ENCODE measurements at places on chromosomes 2 and 18.

- no peak for DNase-seq
Measured at GRCh38 chr2:88068044-88068443, 419 bp downstream of the SMYD1 start.

- no peak for DNase-seq
Measured at GRCh38 chr2:134337631-134338030, 83.8 kb downstream of the MGAT5 start.

DNA sequence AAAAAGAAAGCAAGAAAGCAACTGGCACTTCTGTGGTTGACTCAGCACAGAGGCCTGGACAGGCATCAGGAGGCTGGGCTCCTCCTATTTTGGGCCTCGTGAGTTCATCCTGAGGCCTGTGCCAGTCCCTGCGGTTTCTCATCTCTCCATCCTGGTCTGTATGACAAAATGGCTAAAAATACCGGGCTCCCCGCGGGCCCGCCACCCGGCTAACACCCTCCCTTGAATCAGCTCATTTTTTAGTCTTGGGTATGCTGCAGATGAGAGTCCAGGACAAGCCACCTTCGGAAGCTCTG, 62.3 kb upstream of the YWHAQ start:
- no peak for DNase-seq

DNA sequence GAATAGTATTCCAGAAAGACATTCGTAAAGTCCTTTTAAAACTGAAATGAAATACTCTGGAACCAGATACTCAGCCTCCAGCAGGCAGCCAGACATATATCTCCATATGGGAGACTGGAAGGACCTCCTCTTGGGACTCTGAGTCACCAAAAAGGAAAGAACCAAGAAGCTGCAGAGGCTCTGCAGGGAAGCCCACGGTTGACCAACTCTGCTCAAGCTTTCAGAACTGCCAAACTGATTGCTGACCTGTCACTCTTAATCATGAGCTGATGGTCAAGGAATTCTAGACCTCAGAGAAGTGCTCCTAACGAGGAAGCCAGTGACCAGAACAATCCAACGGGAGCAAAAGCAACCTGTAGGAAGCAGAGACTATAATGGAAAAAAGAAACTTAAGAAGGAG, 434.7 kb downstream of the EIPR1 start:
- DNase-seq: no peak

- no peak for DNase-seq
Measured at GRCh38 chr18:65282096-65282495, 468.7 kb upstream of the CDH7 start.

DNA sequence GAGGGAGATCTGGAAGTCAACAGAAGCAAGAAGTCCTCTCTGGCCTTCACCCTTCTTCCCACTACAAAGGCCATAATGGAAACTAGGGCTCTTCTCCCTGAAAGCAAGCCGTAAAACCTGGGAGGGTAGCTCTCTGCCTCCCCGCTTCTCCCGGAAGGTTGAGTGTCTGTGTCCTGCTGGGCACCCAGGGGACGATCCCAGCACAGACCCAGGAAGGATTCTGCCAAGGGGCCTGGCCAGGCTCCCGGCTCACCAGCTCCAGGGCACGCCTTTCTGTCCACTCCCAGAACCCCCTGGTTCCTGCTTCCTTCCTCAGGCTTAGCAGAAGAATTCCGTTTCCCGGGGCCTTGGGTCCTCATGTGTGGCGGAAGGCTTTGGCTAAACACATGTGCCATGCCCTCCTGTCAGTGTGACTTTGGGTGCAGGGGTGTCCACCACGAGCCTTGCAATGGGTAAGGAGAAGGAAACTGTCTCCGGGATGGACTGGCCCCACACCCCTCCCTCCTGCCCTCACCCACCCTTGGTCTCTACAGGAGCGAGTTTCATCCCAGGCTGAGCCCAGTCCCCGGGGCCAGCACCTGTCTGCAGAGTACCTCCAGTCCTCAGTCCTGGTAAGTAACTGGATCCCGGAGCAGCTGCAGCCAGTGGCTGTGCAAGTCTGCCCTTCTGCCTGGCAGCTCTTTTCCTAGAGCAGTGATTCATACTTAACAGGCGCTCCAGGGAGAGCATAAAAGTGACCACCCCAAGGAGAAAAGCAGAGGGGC, 135.8 kb downstream of the TPO start:
- no peak for DNase-seq

DNA sequence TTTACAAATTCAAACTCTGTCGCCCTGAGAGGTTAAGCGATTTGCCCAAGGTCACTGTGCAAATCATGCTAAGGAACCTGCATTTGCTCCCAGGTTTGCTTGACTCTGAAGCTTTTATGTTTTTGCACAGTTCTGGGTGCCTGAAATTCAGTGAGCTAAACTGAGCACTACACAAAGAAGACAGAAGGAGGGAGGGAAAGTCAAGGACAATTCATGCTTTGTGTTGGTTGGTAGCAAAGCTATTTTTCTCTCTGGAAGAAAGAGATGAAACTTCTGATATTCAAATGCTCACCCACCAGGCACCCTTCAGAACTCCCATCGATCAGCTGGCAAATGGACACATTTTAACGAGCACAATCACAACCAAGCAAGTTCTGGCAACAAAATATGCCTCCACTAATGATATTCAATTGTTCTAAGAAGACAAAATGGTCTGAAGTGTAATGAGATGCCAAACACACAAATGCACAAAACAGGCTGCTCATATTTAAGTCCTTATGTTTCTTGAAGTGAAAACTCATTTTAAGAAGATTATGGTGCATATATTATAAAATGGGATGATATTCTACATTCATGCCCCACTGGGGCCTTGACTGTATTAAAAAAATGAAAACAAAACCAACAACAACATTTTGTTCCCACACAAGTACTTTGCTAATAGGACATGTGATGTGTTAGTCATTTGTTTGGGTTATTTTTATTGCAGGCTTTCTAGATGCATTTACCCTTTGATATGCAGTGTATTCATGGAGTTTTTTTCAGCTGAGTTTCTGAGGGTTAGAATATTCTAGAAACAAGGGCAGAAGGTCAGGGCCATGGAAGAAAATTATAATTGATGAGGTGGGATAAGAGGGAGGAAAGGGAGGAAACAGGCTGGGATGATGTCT, 445.6 kb upstream of the CELF4 start:
- DNase-seq: no peak

- DNase-seq: no peak
Measured at GRCh38 chr18:9779630-9780029, 71.5 kb downstream of the RAB31 start.

- no peak for DNase-seq
Measured at GRCh38 chr2:168107322-168107721, 140.1 kb downstream of the STK39 start.

DNA sequence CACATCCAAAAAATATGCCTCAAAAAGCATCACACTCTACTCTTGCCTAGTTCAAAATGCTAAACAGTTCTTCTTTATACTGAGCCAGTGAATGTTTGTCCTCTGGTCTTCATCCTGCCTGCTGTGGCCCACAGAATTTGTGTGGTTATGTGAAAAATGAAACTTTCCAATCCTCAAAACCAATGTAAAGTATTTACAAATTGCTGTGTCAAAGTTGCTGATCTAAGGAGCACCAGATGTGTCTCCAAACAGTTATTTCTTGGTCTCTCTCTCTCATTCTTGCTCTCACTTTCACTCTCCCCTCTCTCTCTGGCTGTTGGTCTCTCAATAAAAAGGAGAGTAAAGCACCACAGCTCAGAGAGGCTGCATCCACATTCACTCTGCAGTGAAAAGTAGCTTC, 23.0 kb downstream of the EPHA4 start:
- DNase-seq: no peak

DNA sequence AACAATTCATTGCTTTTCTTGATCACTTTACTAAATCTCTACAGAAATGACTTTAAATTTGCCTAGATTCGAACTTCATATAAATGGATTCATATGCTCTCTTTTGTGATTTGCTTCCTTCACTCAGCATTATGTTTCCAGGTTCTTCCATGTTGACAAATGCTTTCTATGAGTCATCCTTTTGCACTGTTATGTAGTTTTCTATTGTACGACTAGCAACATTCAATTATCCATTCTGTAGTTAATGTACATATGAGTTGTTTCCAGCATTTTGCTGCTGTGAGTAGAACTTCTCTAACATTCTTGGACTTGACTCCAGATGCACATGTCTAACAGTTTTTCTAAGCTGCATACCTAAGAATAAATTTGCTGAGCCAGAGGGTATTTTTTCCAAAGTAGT, 66.5 kb upstream of the NEUROD1 start:
- no peak for DNase-seq

GRCh38 chr2:111030260-111030891, 90.3 kb upstream of the BCL2L11 start:
- no peak for DNase-seq

DNA sequence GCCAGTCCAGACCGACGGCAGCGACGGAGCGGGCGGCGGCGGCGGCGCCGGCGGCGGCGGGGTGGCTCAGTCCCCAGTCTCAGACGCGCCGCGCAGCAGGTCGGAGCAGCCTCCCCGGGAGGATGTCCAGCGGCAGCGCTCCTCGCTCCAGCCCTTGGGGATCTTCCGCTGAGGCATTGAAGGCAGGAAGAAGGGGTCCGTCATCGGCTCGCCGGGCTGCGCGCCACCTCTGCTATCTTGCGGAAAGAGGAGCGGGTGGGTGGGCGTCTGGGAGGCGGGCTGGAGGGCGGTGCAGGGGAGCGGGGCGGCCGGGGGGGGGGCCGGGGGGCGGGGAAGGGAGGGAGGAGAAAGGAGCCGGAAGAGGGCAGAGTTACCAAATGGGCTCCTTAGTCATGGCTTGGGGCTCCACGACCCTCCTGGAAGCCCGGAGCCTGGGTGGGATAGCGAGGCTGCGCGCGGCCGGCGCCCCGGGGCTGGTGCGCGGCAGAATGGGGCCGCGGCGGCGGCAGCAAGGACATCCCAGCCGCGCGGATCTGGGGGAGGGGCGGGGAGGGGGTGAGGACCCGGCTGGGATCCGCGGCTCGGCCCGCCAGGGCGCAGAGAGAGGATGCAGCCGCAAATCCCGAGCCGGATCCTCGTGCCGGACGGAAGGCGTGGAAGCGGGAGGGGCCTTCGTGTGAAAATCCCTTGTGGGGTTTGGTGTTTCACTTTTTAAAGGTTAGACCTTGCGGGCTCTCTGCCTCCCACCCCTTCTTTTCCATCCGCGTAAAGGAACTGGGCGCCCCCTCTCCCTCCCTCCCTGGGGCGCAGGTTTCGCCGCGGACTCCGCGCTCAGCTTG, at the start of gene NETO1:
TSS of gene NETO1 (minus strand) at position 242 of the 839 bp plus-strand sequence. CDS start 696 bp downstream, outside the sequence.
- DNase-seq: no peak

GRCh38 chr2:233011268-233011650, 1.8 kb downstream of the NGEF start:
- no peak for DNase-seq

GRCh38 chr2:181005809-181006208, 25.4 kb downstream of the UBE2E3 start:
- DNase-seq: no peak

DNA sequence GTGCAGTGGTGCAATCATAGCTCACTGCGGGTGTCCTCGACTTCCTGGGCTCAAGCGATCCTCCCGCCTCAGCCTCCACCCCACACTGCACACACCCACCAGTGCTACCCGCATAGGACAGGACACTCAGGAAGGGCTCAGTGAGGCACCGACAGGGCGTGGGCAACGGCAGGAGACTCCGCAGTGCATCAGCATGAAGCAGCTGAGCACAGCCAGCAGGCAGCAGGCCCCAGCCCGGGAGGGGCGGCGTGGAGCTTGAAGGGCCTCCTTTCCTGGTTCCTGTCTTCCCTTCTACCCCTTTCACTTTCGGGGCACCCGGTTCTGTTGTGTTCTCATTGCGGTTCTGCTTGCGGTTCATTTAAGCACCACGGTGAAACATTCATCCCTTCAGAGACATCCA, 89.8 kb downstream of the ZNF516 start:
- DNase-seq: no peak

GRCh38 chr2:133673305-133673905, 105.1 kb upstream of the NCKAP5 start:
- DNase-seq: no peak

DNA sequence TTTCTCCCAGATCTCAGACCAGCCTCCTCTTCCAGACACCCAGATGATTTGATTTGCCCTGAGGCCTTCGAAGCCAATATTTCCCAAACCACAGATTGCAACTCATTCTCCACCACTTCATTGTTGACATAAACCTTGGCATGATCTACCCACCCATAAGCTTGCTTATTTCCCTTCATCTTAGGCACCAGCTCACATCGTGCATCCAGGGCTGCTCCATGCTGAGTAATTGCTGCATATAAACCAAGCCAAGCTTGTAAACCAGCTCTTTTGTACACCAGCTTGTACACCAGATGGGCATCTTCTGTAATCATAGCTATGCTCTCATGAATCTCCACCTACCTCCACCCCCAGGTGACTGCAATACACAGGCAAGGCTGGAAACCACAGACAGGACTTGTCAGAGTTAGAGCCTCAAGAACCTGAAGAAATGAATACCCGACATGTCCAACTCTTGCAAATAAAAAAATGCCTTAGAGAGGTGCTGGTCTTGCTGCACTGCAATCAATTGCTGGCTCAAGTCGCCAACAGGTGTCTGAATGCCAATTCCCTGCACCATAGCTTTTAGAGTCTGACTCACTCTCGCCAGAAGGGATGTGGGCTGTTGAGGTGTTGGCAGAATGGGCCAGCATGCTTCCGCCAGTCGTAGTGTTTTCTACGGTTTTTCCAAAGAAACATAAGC, 31.5 kb downstream of the TRABD2A start:
- DNase-seq: peak; percentile 98

GRCh38 chr2:19759880-19760279, 141.9 kb downstream of the TTC32 start:
- DNase-seq: peak; percentile 98

GRCh38 chr18:1663879-1664705, 759.4 kb downstream of the ADCYAP1 start:
- DNase-seq: no peak

DNA sequence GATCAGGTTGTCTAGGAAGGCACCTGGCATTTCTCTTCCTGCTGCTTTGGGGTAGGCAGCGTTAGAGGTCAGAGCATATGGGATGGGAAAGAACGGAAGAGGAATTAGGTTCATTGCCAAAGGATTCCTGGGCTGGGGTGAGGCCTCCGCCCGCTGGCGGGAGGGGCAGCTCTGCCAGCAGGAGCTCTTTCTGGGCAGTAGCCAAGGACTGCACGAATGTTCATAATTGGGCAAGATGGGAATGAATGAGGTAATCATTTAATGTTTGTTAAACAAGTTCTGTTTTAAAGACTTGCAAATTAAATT, 253.9 kb downstream of the AGAP1 start:
- peak; percentile 91 for DNase-seq

- DNase-seq: no peak
Measured at GRCh38 chr2:126657148-126657635, 1.2 kb downstream of the GYPC start.

GRCh38 chr18:56038171-56039030, 450.4 kb upstream of the TCF4 start:
- DNase-seq: peak; percentile 87

GRCh38 chr2:111702119-111702803, 181.7 kb downstream of the ANAPC1 start:
- peak; percentile 8 for DNase-seq

- DNase-seq: no peak
Measured at GRCh38 chr18:37012452-37012851, 183.5 kb downstream of the KIAA1328 start.

- DNase-seq: no peak
Measured at GRCh38 chr2:231134910-231135655, 10.2 kb upstream of the HTR2B start.

GRCh38 chr2:148720501-148721001, 76.0 kb downstream of the EPC2 start:
- DNase-seq: peak; percentile 48

GRCh38 chr2:34104601-34105000, 505.5 kb upstream of the FAM98A start:
- DNase-seq: no peak
